ENCODE measurements at places on chromosomes 16 and 17.
A peak's percentile ranks its signal among the peaks of the same experiment; 100 is the strongest.

DNA sequence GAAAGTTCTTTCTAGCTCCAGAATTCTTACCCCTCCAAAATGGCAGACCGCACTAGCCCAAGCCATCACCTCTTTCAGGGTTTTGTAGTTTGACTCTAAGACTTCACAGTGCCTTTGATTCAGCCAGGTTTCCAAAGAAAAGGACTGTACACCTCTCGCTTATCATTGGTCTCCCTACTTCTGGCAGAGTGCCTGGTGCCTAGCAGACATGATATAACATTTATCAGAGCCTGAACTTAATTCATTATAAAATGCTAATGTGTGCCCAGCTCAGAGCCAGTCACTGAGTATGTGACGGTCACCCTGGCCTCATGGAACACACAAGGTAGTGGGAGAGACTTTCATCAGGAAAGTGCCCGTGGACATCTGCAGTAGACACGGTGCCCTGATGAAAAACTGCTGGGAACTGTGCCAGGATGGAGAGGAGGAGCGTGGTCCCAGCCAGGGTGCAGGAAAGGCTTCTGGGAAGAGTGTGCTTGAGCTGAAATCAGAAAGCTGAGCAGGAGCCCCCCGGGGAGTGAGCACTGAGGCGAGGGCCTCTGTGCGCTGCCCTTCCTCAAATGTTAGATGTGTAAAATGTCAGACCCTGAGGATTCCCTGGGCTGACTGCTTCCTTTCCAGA, 34.3 kb upstream of the LGALS9 start:
- DNase-seq, result no peak

DNA sequence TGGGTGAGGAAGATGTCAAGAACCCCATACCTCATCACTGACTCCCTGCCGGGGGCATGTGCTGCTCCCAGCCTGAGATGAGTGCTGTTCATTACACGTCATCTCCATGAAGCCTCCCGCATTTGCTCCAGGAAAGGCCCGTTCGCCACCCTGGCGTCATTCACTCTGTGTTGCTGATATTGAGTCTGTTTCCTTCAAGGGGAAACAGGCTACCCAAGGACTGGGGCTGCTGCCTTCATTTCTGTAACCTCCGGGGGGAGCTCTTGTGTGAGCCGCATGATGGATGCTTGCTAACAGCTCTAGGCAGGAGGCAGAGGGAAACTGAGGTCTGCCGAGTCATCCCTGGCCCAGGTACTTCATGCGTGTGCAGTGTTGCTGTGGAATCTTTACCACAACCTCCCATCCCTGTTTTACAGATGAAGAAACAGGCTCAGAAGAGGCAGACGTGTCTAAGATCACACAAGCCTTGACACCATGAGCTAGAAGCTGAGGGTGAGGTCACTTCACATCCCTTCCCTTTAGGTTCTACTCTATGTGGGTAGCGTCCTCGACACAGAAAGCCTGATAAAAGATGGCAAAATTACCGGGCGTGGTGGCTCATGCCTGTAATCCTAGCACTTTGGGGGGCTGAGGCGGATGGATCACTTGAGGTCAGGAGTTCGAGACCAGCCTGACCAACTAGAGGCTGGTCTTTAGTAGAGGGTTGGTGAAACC, 3.5 kb upstream of the ARMC5 start:
- DNase-seq, result no peak

DNA sequence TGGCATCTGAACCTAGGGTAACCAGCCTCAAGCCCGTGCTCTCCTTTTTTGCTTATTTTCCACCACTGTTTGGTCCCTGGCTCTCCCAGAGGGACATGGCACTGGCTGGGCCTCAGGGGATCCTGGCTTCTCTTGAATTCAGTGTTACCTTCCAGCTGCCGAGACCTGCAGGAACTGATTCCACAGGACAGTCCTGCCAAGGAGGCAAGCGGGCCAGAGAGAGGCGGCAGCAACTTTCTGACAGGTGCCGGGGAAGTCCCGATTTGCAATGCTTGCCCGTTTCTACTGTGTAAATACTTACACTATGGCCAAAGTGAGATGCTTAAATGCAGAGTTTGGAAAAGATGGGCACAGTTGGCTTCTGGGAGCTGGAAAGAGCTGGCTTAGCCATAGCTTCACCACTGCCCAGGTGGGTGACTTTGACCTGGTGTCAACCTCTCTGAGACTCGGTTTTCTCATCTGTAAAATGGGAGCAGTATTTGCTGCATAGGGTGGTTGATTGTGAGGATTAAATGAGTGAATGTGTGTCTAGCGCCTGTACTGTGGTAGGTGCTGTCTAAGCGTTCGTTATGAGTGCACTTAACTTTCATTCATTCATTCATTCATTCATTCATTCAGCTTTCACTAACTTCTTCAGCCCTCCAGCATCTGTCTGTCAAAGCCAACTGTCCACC, 124.9 kb downstream of the CMIP start:
- no peak for DNase-seq

DNA sequence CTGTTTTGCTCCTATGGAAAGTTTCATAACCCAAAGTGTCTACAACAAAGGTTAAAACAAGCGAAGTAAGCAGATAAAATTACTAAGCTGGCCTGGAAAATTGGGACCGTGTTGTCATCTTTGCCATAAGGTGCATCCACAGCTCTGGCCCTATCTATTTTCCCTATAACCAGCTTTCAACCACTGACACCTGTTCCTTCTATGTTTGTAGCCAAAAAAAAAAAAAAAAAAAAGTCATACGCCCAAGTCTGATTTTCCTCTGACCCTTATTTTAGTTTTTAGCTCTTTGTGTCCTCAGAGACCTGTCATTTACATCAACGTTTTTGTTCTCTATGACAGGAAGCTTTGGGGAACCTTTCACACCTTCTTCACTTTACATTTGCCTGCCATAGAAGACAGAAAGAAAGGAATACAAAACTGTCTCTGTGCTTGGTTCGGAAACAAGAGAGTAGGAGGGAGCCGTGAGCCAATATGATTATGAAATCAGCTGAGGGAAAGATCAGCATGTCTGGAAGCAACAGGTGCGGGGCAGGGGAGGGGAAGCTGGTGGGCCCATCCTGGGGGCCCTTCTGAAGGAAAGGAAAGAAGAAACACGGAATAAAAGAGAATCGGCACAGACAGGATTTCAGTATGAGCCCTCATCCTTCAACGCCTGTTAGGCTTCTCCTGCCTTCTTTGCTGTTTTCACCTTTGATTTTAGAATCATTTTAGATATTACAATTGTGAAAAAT, 8.5 kb downstream of the HS3ST3A1 start:
- no peak for DNase-seq

GRCh38 chr16:31131841-31132271, 3.7 kb downstream of the PRSS8 start:
- peak; percentile 26 for DNase-seq

DNA sequence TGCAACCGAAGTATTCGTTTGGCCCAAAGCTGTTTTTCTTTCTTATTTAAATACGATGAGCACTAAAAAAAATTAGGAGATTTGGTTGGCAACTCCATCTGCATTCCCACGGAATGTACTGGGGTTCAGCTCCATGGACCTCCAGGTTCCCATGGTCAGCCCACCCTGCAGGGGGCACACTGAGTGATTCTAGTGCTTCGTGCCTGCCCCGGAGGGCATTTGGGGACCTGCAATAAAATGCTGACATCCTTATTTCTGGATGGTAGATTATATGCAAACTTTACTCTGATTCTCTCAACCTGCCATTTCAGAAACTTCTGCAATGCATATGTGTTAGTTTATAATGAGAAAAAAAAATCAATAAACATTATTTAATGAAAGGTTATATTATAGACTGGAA, 339.4 kb downstream of the XYLT1 start:
- no peak for DNase-seq

DNA sequence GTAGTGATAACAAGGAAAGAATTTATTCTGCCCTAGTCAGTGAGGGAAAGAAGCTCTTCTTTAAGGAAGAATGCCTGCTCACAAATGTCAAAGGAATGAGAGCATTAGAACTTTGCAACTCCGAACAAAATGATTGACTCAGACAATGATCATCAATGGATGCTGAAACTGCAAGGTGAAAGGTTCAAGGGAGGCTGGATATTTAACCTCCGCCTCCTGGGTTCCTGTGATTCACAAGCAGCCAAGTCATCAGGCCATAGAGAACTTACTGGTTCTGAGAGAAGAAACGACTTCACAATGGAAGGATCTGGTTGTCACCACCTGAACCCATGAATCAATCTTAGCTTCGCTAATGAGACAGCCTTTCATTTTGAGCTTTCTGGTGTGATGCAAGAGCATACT, 16.0 kb upstream of the SCNN1B start:
- DNase-seq, result peak; percentile 99

- no peak for DNase-seq
These were observed 1.0 kb downstream of the SRCIN1 start for GRCh38 chr17:38604479-38605403.

- DNase-seq, result no peak
These were observed 107.8 kb downstream of the YPEL2 start for GRCh38 chr17:59439262-59439661.

DNA sequence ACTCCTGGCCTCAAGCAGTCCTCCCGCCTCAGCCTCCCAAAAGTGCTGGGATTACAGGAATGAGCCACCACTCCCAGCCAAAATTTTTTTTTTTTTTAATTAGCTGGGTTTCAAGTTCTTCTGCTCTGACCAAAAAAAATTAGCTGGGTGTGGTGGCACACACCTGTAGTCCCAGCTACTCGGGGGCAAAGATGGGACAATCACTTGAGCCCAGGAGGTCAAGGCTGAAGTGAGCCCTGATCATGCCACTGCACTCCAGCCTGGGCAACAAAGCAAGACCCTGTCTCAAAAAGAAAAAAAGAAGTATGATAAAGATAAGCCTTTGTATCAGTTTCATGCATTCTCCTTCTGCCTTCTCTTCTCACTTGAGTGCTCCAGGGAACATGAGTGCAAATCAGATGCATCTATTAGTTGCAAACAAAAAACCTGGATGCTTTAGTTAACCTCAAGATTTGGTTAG, 1.9 kb downstream of the NQO1 start:
- DNase-seq, result no peak

DNA sequence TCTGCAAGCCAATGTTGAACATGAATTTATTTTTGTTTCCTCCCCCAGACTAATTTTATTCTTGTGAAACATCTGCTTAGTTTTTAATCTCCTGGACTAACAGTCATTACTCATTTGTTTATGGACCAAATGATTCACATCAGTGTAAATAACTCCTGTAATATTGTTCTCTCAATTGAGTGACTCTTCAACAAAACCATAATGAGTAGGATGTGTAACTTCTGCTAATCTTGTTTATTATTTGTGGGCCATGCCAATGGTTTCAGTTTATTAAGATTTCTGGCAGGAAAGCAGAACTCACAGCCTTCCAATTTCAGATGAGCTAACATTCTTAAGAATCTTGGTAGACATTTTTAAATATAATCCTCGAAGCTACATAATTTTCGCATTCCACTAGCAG, 1216.3 kb upstream of the GOT2 start:
- DNase-seq, result no peak

- no peak for DNase-seq
These were observed 6.1 kb upstream of the TBX2 start for GRCh38 chr17:61393550-61393903.

GRCh38 chr17:17151541-17151940, 54.6 kb downstream of the PLD6 start:
- no peak for DNase-seq

DNA sequence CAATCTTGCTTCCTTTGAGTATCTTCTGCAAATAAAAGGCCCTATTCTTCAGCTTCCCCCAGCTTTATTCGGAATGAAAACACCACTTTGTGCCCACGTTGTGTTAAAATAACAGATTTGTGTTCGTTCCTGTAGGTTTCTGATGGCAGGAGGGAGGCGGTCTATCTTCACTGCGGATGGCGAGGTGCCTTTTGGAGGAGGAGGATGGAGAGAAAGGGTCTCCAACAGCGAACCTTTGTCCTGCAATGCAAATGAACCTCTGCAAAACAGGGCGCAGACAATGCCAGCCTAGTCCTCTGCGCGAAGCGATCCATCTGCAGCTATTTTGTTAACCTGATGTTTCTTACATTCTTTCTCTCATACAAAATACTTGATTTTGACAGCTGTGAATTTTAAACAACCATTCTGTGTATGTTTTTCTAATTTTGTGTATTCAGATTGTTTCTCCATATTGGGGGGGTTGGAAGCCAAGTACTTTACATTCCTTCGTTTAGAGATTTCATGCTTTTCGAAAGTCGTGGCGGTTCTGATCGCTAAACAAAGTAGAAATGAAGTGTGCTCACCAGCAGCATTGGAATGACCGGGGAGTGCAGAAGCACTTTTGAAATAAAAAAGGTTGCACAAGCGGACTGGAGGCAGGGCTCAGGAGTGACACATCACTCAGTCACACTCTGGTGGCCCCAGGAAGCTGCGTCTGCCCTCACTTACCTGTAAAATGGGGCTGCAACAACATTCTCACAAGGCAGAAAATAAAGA, 279.0 kb upstream of the IRX5 start:
- DNase-seq, result no peak

GRCh38 chr17:39223907-39224777, 1.6 kb downstream of the STAC2 start:
- DNase-seq, result no peak

DNA sequence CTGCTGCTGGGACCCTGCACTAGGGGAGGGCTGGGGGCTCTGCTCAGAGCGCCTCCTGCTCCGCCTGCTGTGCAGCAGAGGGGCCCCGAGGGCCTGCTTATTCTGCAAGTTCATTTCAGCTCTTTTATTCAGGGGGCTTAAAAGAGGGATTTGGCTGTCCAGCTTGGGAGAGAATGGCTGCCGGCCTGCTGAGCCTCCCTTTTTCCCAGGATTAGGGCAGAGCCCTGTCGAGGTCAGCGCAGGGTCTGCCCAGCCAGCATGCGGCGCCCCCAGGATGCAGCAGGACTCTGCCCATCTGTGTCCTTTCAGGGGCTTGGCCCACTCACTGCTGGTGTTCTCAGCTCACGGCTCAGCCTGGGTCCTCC, 1.1 kb downstream of the SMIM5 start:
- no peak for DNase-seq

DNA sequence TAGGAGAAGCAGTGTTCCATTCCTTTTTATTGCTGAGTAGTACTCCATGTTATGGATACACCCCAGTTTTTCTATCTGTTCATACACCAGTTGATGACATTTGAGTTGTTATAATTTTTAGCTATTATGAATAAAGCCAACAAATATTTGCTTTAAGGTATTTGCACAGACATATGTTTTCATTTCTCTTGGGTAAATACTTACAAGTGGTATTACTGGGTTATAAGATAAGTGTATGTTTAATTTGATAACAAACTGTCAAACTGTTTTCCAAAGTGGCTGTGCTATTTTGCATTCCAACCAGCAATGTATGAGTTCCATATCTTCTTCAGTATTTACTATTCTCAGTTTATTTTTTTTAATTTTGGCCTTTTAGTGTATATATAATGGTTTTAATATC, 27.7 kb upstream of the GFOD2 start:
- no peak for DNase-seq
